Stimulated activated CD8-positive, alpha-beta memory T cell treated with anti-CD3 and anti-CD28 coated beads, Interleukin-4, amount 100 ng/mL, for 1 hour (primary cell): ENCODE measurements at places on chromosomes 7 and 10.

DNA sequence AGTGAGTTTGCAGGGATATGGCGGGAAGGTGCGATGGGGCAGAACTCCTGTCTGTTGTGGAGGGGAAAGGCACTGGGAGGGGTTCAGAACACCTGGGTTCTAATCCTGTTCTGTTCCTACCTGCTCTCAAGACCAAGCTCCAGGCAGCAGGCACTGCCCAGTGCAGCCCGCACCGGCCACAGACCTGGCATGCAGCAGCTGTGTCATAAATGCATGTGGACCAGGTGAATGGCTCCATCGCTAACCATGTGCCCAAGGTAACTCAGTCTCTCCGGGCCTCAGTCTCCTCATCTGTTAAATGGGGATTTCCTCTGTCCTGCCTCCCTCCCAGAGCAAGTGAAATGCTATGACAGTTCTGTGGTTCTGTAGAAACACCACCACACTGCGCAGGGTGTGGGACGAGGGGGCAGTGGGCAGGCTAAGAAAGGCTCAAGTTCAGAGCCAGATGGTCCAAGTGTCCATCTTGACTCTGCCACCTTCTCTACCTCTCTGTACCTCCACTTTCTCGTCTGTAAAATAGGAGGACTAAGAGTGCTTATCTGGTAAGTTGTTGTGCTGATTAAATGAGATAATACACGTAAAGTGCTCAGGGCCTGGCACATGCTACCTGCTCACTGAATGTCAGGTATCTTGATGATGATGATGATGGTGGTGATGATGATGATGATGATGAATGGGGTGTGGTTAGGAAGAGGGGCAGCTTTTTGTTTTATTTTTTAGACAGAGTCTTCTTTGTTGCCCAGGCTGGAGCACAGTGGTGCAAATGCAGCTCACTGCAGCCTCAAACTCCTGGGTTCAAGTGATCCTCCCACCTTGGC, 22.9 kb downstream of the ATP6V1F start:
- no peak for DNase-seq

DNA sequence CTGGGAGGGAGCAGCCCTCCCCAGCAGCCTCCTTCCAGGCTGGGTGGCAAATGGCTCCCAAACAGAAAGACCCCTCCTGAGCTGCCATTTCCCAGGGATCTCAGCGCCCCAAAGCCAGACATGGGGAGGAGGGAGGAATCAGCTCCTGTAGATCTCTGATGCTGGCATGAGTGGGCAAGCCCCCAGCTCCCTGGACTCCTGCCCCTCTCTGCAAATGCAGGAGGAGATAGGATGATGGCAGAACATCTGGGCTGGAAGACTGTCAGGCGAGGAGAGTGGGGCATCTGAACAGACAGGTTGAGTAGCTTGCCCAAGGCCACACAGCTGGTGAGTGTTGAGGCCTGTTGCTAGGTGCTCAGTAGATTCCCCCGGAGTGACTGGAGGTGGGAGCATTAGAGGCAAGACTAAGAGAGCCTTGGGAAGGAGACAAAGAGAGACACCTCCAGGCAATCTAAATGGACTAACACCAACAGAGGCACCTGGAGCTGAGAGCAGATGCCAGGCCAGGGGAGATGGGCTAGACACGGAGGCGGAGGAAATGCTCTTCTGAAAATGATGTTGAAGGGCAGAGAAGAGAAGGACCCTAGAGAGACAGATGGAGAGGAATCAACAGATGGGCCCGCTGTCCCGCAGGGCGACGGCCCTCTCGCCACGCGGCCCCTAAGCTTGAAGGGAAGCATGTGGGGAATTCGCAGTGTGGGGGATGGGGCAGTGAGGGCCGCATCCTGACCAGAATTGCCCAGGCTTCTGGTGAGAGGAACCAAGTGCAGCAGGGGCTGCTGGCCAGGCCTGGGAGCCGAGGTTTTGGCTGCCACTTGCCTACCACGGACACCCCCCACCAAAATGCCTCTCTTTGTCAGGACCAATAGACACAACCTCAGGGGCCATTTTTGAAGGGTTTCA, 84.8 kb upstream of the LRRC4 start:
- no peak for DNase-seq

DNA sequence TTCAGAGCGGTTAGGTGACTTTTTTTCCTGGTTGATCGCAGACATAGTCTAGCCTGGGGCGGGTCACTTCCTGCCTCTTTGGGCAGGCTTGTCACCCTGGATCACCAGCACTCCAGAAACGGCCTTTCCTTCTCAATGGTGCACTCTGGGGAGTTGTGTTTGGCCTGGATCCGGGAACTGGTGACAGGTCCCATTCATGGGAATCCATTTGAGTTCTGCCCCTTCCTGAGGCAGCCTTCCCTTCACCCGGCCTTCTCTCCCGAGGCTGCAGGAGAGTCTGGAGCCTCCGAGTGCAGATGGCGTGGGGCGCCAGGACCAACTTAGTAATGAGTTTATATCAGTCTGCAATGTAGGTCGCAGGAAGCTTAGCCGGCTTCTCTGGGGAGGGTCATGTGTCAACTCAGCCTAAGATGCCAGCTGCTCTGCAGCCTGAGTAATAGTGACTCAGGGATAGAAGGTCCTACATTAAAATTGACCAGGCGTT, 54.2 kb downstream of the TACR2 start:
- DNase-seq, result no peak

GRCh38 chr7:142690554-142691182, 58.6 kb upstream of the PRSS1 start:
- no peak for DNase-seq

GRCh38 chr7:93547716-93548115, 26.8 kb downstream of the CALCR start:
- no peak for DNase-seq

- DNase-seq, result no peak
These were observed 56.8 kb downstream of the HK1 start for GRCh38 chr10:69335063-69335587.

DNA sequence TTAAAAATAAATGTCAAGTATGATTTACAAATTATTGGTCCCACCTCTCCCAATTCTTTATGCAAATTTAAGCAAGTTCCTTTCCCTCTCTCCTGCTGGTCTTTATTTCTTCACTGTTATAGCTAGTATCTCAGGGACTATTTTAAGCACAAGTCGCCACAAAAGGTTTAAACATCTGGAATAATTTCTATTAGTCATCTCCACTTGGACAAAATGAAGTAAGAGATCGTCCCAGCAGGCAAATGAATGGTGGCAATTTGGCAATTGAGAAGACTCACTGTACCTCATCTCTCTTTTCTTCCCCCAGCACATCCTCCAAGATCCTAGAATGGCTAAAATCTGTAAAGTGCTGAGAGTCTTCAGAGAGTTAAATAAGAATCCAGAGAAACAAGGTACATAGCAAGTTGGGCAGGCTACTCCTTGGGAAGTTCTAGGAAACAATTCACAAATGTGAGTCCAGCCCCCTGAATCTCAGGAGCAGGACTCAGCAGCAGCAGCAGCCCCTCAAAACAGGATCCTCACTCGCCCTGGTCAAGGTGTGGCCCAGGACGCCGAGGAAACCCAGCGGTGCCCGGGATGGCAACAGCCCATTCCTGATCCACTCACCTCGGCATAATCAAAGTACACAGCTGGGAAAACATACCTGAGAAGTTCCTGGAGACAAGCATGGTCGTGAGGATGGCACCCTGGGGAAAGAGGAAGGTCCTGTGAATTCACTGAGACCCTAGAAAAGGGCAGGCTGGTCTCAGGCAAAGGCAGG, 30.3 kb upstream of the NDST2 start:
- no peak for DNase-seq

DNA sequence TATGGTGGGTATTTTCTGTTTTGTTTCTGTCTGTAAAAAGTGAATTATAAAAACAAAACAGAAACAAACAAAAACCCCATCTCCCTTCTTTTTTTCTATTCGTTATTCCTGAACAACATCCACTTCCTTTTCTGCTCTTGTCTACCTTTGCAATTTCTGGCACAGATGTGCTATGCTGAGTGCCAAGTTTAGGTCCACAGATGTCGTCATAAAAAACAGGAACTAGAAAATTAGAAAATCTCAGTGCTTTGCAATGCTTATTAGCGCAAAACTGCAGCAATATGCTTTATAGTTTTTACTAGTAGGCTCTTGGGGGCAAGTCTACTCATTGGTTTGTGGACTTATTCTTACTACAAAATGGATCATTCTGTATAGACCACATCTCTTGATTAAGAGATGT, 94.2 kb upstream of the PRKCQ start:
- no peak for DNase-seq

- no peak for DNase-seq
These were observed 42.8 kb downstream of the NIPSNAP2 start for GRCh38 chr7:56007167-56007652.

- DNase-seq, result no peak
These were observed 8.6 kb downstream of the PNLIPRP2 start for GRCh38 chr10:116629340-116629739.

- no peak for DNase-seq
These were observed 12.9 kb upstream of the INPP5A start for GRCh38 chr10:132524443-132525285.

DNA sequence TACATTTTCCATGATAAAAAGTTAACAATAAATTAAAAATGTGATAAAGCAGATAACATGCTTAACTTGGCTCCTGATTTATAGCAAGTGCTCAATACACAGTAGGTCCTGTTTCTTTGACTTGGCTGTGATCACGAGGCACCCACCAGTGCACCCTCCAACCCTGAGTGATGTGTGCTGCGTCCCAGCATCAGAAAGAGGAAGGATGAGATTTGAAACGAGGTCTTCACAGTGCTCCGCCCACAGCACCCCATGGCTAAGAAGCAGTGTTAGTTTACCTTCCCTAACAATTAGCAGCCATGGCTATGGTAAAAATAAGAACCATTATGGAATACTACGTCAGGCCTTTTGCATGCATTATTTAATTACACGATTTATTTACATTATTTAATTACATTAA, 292.0 kb upstream of the ZMIZ1 start:
- DNase-seq, result no peak

GRCh38 chr10:25465582-25466372, 291.0 kb downstream of the GPR158 start:
- DNase-seq, result no peak

- no peak for DNase-seq
These were observed 504 bp upstream of the TRRAP start for GRCh38 chr7:98877692-98878364.

DNA sequence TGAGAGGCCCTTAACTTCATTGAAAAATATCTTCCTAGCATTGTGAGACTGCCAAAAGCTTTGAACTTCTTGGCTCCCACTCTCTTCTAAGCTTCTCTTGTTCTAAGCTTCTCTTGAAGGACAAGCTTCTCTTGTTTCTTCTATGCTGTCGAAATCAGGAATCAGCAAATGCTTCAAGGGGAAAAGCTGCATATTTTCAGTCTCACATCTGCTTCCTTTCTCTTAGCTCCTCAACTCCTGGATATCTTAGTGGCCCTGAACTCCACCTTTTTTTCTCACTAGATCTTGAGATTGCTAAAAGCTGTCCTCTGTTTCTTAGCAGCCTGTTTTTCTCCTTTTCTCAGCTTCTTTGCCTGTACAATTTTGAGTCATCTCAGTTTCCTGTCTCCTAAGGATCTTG, 73.0 kb downstream of the NEUROD6 start:
- DNase-seq, result no peak

GRCh38 chr10:14545827-14546226, 215.1 kb upstream of the FRMD4A start:
- no peak for DNase-seq

- DNase-seq, result no peak
These were observed 96.3 kb downstream of the ALOX5 start for GRCh38 chr10:45470098-45471012.

DNA sequence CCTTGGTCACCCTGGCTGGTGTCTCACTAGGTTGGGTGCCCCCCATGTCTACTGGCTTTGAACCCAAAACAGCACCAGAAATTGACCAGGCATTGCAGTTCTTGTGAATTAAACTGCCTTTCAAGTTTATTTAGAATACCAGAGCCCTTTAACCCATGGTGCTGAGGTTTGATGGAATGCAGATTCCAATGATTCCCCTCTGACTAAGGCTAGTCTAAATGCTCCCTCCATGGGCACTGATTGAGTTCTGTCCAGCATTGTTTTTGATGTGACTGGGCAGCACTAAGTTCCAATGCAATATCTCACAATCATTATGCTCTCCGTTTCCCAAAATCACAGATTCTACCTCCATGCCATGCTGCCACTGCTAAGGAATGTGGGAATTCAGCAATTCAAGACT, 1047.4 kb upstream of the LRRN3 start:
- DNase-seq, result no peak

DNA sequence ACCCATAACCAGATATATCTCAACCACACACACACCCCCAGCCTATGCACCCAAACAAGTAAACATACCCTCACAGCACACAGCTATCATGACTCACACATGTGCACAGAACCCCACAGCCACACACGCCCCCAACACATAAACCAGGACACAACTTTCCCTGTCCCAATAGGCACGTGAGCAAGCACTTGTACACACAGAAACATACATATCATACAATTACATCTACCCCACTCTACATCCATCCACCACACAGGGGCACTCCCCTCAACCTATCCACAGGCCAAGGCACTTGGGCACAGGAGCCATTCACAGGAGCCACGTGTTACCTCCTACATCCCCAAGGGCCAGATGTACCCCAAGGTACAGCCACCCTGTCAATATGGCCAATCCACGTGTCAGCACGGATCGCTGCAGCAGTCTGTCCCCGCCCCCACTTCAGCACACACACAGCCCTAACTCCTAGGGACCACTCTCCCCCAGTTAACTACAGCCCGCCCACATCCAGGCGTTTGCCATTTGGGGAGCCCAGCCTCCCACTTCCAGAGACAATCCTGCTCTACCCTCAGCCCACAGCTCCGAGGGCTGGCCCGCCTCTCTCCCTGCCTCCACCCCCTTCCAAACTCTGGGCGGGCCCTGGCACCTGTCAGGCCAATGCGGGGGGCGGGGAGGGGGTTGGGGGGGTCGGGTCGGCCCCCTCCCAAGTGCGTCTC, 163.5 kb downstream of the SH3PXD2A start:
- DNase-seq, result no peak

DNA sequence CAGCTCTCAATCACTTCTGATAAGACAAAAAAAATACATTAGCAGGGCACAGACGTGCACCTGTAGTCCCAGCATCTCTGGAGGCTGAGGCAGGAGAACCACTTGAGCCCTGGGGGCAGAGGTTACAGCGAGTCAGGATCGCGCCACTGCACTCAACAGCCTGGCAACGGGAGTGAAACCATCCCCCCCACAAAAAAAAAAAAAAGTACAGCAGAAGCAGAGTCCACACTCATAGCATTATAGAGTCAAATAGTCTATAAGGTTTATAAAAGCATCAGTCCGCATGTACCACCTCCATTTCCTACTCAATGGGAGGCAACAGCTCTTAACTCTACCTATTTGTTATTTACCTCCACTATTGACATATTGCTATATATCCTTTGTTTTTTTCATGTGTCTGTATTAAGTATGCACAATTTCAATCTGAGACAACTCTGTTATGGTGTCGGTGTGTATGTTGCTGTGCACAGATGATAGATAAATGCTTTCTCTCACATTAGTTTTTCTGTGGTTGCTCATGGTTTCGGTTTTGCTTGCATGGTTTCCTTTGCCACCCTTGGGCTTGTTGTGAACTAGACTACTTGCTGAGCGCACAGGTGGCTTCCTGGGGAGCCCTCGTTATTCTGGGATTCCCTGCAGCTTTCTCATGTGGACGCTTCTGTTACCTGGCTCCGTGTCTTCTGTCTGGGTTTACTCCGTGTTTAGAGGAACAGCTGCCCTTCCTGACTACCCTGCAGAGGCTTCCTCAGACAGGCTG, 40.4 kb downstream of the PROSER2 start:
- DNase-seq, result peak; percentile 21
